Activated T-cell treated with anti-CD3 and anti-CD28 coated beads, Interleukin-2, amount 50 U/mL, for 4 hours (primary cell): ENCODE measurements at places on chromosomes 11 and 22.
A peak's percentile ranks its signal among the peaks of the same experiment; 100 is the strongest.

DNA sequence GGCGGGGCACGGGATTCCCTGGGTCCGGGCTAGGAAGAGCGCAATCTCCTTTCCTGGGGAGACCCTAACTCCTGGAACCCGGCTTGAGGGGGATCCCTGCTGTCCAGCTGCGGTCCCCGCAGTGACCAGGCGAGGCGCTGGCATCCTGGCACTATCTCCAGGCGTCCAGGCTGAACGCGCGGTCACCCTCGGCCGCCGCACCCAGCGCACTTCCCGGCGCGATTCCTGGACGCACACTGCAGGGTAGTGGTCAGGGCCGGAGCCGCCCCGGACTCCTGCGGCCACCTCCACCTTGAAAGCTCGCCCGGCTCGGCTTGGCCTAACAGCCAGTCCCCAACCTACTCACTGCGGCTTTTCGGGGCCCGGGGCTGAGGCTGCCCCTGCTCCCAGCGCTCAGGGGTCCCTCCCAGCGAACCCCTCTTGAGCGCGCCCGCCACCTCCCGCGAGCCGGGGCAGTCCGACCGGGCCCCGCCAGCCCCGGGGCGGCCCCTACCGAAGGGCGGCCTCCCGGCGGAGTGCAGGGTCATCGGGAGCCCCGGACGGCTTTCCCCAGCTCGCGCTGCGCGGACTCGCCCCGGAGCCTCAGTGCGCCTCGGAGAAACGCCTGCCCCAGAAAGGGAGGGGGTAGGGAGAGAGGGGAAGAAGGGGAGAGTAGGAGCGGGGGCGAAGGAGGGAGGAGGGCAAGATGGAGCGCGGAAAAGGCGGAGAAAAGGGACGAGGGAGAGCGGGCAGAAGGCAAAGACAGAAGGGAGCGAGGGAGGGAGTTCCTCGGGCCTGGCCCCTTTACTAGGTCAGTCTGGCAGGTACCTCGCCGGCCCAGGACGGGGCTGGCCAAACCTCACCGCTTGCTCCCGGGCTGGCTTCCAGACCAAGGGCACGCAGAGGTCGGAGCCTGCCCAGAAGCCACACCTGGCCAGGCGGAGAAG lies 1.0 kb downstream of the POU2AF3 start:
- DNase-seq, result no peak

GRCh38 chr11:80297858-80298632 lies 857.2 kb upstream of the TENM4 start:
- no peak for DNase-seq

- DNase-seq, result no peak
Observed at GRCh38 chr11:58900479-58901420, 38.5 kb upstream of the GLYATL1 start.

GRCh38 chr11:19447150-19447566 lies 206.4 kb upstream of the E2F8 start:
- no peak for DNase-seq

DNA sequence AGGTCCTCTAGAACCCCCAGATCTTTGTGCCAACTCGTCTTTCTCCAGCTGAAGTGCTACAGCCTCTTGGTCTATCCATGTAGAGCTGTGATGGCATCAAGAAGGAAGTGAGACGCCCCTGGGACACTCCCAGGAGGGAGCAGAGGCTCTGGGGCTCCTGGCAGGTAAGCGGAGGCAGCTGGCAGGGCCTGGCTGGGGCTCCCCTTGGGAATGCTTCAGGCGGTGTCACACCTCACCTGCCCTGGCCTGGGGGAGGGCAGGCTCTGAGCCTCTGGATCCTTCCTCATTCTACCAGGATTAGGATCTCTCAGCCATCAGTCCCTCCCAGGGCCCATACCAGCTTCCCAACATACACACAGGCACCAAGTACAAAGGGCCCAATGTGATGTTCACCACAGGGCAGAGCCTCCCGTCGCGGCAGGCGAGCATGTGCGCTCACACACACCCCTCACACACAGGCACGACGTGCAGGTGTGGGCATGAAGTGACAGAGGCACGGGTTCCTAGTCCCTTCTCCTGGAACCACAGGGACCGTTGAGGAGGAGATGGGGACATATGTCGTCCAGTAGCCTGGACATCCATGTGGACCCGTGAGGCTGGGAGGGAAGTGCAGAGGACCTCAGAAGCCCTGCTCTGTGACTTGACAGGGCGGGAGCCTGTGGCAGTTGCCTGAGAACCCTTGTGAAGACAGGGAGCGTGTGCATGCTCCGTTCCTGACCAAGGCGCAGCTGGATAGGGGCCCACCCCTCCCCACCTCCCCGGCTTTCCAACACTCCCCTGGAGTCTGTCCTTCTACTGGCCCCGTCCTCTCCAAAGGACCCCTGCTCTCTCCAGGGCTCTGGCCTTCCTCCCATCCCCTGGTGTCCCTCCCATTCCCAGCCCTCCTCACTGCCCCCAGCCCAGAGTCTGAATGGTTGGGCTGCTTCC lies 32.5 kb downstream of the LMO1 start:
- no peak for DNase-seq

DNA sequence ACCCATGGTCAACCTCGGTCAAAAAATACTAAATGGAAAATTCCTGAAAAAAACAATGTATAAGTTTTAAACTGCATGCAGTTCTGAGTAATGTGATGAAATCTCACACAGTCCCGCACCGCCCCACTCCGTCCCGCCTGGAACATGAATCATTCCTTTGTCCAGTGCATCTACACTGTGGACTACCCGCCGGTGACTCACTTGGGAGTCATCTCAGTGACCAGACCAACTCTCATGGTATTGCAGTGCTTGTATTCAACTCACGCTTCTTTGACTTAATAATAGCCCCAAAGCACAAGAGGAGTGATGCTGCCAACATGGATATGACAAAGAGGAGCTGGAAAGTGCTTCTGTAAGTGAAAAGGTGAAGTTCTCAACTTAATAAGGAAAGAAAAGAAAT lies 48.8 kb downstream of the ARHGAP32 start:
- no peak for DNase-seq

- DNase-seq, result no peak
Observed at GRCh38 chr11:128841461-128842072, 25.5 kb downstream of the KCNJ1 start.

DNA sequence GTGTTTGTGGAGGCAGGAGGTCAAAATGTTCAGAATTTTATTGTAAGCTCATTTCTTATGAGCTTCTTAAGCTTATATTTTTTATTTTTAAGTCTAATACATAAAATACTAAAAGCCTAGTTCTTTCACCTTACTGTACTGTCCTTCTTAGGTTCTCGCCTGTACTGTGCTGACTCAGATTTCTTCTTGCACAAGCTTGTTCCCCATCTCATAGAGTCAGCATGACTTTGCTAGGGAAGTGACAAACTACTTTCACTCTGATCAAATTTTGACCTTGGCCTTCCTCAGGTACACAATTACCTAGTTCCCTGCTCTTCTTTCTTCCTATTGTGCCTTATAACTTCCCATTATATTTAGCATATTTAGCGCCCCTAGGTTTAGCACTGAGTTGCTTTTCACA lies 81.5 kb downstream of the STK33 start:
- no peak for DNase-seq

GRCh38 chr22:47123006-47123826 lies 360.8 kb downstream of the TBC1D22A start:
- no peak for DNase-seq

- DNase-seq, result peak; percentile 65
Observed at GRCh38 chr22:23767673-23768548, at the start of gene CHCHD10. CHCHD10 (minus strand) TSS chr22:23767972; CDS start chr22:23767874, 98 bp downstream.

- no peak for DNase-seq
Observed at GRCh38 chr22:38120359-38121110, 10.1 kb upstream of the BAIAP2L2 start.
